Stimulated activated naive CD4-positive, alpha-beta T cell treated with Interleukin-2 at 50 U/mL for 16 hours (primary cell): ENCODE measurements at places on chromosomes 6 and 20.
A peak's percentile ranks its signal among the peaks of the same experiment; 100 is the strongest.

- no peak for DNase-seq
Observed at GRCh38 chr6:39152262-39152661, 37.3 kb upstream of the SAYSD1 start.

DNA sequence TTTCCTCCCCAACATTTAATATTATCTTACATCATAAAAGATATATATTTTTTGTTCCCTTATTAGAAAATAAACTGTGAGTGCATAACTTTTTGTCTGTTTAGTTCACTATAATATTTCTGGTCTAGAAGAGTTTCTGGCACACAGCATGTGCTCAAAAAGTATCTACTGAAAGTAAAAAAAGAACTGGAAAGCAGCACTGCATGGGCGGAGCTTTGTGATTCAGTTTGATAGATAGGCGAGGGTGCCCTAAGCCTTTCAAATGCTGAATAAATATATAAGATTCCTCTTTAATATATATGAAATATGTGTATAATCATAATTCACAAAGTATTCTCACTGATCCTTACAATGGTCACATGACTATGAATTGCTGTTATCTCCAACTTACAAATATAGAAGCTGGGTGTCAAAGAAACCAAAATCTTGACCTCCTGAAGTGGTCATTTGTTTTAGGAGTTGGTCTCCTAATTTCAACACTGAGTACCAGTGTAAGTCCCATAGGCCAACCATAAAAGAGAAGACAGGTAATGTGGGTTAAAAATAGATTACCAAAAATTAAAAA is 50.8 kb downstream of the OR2B2 start:
- no peak for DNase-seq

- no peak for DNase-seq
Observed at GRCh38 chr6:169144356-169144755, 109.3 kb downstream of the THBS2 start.

DNA sequence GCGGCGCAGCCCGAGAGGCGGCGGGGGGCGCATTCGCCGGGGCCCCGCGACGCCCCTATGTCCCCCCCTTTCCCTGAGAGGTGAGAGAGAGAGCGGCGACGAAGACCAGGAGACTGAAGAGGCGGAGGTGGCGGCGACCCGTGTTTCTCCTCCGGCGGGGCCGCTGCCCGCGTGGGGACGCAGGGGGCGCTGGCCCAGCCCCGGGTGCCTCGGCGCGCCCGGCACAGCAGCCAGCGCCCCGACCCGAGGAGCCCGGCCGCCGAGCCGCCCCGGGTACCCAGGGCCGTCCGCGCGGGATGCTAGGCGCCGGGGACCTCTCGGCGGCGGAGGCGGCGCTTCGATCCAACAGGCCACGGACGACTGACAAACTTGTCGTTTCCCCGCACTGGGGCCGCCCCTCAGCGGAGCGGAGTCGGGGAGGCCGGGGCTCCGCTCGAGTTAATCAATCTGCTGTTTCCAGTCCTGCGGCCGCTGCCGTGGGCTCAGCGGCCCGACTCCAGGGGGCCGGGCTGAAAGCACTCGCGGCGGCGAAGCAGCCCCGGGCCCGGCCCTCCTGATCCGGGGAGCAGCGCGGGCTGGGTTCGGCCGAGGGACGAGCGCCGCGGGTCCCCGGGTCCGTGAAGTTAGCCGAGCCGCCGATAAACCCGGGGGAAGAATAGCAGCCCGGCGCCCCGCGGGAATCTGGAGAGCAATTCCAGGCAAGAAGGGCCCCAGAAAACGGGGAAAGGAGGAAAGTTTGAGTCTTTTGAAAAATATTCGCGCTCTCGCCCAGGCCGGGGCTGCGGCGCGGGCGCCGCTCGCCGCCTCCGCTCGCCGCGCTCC is 631 bp downstream of the MDGA1 start:
- peak; percentile 33 for DNase-seq

- no peak for DNase-seq
Observed at GRCh38 chr6:125124049-125124669, 29.4 kb upstream of the TPD52L1 start.

DNA sequence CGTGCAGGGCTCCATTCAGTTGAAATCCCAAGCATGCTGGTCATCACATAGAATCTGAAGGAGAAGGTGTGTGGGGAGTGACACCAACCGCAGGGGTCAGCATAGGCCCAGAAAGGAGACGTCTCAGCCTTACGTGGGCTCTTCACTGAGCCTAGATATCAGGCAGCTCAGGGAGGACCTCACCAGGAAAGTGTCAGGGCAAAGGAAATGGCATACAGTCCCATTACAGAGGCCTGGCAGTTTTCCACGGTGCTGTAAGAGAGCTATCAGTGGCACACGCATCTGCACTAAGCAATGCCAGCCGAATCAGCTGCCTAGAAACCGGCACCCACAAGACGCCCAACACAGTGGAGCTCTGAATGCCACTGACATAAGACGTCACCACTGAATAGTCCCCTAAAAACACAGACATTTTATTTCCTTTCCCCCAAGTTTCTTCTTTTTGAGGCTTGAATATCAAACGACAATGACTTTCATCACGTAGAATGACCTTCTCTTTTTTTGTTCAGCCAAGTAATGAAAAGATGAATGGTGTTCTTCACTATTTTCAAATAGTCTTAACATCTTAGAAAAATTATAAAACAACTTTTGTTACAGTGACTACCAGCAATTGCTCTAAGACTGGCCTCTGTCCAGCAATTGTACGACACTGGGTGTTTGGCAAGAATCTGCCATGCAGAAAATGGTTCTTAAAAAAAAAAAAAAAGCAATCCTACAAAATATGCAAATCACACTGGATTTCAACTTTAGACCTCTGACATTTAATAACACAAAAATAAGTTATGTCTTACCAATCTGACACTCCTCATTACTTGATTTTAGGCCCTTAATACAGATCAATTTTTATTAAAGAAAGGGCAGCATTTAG is 88.9 kb upstream of the FOXQ1 start:
- DNase-seq, result no peak

GRCh38 chr6:148770408-148771211 is 23.8 kb downstream of the UST start:
- no peak for DNase-seq

DNA sequence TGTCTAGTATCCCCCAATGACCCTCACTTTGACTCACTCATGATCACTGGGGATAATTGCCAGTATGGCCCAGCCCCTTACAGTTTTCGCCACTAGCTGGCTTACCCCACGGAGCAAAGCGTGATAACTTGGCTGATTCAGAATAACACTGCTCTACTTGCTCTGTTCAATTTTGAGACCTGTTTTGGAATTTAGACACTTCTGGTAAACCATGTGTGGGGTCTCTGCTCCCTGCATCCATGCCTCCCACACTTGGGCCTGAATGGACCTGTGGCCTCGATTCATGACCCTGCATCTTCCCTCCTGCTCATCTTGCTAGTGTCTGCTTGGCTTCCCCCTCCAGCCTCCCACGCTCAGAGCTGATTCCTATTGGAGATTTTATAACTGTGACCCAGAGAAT is 48.9 kb downstream of the FOXA2 start:
- DNase-seq, result no peak

- DNase-seq, result no peak
Observed at GRCh38 chr20:39016506-39016905, 54.4 kb downstream of the DHX35 start.

DNA sequence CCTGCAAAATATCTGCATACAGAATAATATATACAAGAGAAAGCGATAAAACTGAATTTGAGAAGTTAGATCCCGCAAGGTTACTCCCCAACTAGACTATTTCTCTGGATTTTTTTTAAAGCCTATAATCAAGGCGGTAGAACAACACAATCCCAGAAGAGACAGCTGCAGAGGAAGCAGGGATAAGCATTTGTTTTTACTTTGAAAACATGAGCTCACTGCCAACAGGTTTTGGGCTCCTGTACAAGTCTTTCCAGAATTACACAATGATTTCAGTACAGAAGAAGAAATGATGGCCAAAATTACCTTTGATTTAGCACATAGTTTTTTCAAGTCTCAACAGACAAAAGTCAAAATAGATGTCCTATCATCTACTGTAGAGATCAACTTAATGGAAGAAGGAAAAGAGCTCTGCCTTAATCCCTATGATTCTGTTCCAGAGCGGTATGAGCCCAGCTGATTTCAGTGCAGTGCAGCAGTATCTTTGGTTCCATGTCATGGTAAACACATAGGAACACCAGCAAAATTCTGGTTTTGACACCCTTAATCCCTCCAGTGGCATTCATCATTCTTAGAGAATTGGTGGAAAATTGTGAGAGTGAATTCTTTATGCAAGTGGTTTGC is 304.3 kb downstream of the HDGFL1 start:
- no peak for DNase-seq

DNA sequence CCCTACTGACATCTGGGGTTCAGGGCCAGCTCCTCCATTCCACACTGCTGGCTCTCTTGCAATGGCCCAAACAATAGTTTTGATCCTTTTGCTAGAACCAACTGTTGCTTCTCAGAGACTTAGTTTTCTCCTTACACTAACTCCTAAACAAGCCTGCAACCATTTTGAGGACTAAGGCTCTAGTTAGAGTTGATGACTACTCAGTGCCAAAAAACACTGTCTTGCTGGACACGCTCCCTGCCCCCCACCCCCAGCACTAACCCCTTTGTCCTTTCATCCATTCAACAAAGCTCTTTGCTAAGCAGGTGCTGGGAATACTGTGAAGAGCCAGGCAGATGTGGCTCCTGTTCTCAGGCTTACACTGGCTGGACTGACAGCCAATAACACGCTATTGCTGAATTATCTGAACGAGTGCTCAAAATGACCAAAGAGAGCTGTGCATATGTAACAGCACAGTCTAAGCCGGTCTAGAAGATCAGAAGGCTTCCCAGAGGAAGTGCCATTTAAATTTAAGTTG is 17.6 kb downstream of the GCLC start:
- no peak for DNase-seq

DNA sequence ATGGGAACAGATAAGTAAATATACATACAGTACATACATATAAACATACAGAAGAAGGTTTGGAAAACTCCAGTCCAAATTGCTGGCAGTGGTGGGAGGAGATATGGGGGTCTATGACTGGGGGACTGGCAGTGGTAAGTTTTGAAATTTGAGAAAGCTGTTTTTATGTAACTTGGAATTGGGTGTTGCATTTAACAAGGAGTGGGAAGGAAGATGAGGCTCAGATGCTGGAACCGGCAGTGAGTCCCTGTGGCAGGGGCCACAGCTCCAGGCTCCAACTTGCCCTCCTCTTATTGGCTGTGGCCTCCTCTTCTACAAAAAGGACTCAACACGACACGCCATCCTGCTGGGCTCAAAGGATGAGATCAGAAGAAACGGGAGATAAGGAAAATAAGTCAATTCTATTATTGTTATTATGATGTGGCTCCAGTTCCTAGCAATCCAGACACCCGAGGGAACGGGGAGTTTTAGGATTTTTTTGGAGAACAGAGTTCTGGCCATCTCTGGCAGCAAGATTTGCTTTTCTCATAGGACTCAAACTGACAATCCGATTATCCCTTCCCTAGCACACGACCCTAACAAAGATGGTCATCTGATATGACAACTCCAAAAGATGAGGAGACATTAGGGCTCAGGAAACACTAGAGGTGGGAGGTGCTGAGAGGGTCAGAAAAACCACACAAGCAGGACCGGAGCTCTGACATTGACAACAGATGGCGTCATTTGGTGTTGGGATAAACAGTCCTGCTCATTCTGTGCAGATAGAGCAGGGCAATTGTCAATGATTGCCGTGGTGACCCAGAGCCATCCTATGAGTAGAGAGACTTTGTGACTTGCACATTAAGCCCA is 6.0 kb upstream of the TGM2 start:
- DNase-seq, result no peak

DNA sequence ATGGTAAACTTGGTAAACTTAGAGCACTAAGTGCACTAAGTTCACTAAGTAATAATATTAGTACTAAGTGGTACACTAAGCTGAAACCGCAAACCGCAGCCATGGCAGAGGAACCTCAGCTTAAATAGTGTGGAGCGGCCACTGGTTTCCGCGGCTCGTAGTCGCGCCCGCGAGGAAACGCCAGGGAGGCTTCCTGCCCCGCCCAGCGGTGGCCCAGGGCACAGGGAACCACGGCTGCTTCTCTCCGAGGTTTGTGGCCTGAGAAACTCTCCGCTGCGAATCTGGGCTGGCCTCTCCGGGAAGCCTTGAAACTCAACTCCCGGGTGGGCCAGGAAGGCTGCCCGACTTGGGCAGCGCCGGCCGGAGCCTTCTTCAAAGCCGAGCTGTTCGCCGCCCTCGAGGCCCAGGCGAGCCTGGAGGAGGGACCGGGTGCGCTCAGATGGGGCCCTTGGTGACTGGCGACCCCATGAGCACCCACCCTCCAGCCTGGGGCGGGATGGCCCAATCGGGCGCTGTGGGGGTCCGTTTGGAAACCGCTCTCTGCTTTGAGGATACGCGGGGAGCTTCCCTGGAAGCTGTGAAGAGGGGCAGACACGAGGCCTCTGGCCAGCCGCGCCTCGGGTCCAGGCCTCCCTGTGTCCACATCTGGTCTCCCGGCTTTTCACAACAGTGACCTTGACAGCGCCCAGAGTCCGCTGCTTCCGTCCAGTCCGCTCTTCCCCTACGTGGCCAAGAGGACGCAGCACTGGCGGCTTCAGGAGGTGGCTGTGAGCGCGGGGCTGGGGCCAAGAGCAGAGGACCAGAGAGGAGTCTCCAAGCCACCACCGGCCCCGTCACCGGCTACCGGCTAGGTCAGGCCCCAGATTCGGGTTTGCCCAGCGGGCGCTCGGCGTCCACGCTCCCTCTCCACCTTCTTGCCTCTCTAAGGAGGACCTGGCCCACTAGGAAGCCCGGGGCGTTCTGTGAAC is 25.4 kb upstream of the HLA-E start:
- peak; percentile 49 for DNase-seq

GRCh38 chr6:45668705-45669104 is 291.0 kb upstream of the SUPT3H start:
- no peak for DNase-seq

DNA sequence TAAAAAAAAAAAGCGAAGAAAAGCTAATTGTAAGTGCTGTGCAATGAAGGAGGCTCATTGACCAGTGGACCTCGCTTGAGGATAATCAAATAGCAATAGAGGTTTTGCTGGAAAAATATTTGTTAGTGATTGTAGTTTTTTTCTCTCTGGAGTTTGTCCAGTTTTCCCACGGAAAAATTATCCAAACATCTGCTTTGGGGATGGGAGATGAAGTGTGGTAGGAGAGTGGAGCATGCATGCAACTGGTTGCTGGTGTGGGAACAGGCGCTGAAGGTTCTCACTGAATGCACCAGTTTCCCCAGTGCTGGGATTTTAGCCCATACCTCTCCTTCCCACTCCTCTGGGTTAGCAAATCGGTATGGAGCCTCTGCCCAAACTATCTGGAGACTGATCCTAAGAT is 281.7 kb upstream of the TAB2 start:
- no peak for DNase-seq

GRCh38 chr6:56556751-56557540 is 85.7 kb downstream of the DST start:
- DNase-seq, result no peak

- peak; percentile 59 for DNase-seq
Observed at GRCh38 chr20:59149678-59150504, 13.7 kb upstream of the ZNF831 start.

- DNase-seq, result no peak
Observed at GRCh38 chr20:2358006-2358405, 22.7 kb upstream of the TGM6 start.

GRCh38 chr20:38764567-38765318 is 16.5 kb downstream of the ACTR5 start:
- peak; percentile 50 for DNase-seq

GRCh38 chr6:7392402-7392801 is 2.8 kb downstream of the RIOK1 start:
- no peak for DNase-seq

GRCh38 chr6:162856885-162857284 is 129.1 kb downstream of the PACRG start:
- no peak for DNase-seq

GRCh38 chr6:170010665-170011203 is 259.3 kb downstream of the ERMARD start:
- no peak for DNase-seq
